ENCODE measurements at places on chromosomes 13 and 19.
A peak's percentile ranks its signal among the peaks of the same experiment; 100 is the strongest.

GRCh38 chr13:24161010-24161775, 673 bp downstream of the SPATA13 start:
- peak; percentile 62 for DNase-seq

DNA sequence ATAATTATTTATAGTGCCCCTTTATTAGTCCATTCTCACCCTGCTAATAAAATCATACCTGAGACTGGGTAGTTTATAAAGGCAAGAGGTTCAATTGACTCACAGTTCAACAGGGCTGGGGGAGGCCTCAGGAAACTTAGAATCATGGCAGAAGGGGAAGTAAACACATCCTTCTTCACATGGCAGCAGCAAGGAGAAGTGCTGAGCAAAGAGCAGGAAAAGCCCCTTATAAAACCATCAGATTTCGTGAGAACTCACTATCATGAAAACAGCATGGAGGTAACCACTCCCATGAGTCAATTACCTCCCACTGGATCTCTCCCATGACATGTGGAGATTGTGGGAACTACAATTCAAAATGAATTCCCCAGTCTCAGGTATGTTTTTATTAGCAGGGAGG, 89.9 kb upstream of the STARD13 start:
- no peak for DNase-seq

DNA sequence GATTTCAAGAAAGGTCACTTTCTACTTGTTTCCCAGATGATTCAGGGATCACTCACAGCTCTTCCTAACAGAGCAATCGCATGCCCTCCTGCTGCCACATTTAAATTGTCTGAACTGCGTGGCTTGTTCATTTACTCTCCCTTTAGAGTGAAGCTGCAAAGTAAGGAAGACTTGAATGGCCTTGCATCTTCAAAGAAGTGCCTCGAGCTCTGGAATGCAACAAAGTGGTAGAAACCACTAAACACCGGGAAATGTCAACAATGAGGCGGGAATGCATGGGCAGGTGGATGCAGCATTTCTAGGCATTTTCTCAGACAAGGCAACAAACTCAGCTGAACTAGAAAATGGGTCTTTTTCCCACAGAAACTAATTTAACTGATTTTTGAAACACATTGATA, 10.3 kb upstream of the DACH1 start:
- DNase-seq, result peak; percentile 95

DNA sequence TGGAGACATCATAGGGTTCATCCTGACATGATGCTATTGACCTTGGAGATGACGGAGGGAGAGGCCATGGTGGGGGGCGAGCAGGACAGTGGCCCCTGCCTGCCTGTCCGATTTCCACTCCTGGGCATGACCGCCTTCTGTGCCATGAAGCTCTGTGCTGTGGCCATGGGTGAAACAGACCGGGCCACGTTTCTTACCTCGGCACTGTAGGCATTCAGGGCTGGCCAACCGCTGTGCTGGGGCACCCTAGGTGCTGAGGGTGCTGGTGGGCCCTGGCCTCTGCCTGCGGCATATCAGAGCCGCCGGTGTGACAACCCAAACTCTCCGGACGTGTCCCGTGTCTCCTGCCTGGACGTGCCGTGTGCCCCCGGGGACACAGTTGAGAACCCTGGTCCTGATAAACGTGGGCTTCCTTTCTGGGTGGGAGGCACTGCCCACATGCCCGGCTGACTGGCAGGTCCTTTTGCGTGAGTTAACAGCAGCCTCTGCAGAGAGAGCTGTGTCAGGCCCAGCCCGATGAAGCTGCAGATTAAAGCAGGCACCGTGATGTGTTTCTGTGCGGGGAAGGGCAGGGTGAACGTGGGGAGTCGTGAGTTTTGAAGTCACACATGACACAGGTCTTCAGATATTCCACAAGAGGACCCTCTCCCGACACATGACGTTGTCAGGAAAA, 46.5 kb downstream of the TMEM255B start:
- no peak for DNase-seq

DNA sequence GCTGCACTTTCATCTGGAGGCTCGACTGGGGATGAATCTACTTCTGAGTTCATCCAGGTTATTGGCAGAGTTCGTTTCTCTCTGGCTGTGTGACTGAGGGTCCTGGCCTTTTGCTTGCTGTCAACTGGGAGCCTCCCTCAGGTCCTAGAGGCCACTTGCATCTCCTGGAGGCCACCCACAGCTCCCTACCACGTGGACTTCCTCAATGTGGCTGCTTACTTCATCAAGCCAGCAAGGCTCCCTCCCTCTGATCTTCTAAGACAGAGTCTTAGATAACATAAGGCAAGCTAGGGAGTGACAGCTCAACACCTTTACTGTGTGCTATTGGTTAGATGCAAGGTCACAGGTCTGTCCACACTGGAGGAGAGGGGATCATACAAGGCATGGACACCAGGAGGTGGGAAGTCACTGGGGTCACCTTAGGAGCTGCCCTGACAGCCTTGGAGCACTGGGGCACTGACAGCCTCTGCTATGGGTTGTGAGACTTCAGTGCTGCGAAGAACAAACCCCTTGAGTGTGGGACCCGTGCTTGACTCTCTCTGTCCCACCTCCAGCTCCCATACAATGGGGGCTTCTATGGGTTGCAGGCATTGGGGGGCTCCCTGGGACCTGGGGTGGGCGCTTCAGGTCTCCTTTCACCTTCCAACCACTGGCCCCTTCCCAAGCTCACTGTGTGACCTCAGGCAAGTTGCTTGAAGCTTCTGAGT, 5.3 kb downstream of the FAM187B start:
- DNase-seq, result peak; percentile 42

- DNase-seq, result peak; percentile 43
Measured at GRCh38 chr13:112839356-112840105, 129.5 kb upstream of the MCF2L start.

DNA sequence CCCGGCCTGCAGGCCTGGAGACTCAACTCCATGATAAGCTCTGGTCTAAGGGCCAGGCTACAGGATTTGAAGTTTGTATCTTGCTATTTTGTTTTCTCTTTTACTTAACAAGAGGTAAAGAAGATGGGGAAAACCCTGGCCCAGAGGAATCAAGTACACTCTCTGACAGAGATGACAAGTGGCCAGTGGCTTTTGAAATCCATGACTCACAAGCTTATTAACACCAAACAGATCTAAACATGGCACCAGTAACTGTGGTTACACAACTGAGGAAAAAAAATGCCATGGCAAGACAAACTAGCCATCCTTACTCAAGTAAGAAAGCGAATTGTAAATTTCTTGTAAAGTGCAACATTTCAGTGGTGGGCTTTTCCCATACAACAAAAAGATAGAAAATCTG, 72.6 kb upstream of the SERTM1 start:
- DNase-seq, result no peak

GRCh38 chr19:50047671-50048070, 21.9 kb downstream of the ZNF473 start:
- DNase-seq, result no peak

DNA sequence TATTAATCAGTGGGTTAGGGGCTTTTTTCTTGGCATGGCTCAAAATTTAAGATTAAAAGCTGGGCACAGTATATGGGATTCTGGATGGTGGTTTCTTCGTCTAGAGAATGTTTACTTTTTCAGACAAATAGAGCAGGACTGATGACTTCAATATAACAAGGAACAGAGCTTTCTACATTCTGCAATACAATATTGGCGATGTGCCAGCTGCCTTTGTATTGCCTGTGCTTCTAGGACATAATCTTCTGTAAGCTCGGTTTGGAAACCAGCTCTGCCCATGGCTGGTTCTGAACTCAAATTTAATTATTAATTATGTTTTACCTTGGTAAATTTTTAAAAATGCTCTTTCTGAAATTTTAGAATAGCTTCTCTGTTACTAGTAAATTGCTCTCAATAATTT, 139.1 kb upstream of the TRPC4 start:
- no peak for DNase-seq

GRCh38 chr13:40681341-40682146, 15.1 kb upstream of the FOXO1 start:
- DNase-seq, result peak; percentile 69

DNA sequence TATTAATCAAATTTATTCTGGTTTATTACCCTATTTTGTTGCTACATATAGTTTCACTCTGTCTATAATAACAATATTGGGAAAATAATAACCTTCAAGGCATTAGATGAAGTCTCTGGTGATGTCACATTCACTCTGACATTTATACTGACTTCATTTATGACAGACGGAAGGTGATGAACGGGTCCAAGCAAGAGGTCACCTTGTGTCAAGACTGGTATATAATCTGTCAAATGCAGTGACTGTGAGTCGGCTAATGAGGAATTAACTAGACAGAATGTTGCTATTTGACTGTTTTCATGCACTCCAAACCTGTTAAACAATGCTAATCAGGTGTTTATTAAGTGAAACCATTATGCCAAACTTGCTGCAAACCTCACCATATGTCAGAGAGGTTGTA, 800.5 kb upstream of the KLHL1 start:
- DNase-seq, result no peak

DNA sequence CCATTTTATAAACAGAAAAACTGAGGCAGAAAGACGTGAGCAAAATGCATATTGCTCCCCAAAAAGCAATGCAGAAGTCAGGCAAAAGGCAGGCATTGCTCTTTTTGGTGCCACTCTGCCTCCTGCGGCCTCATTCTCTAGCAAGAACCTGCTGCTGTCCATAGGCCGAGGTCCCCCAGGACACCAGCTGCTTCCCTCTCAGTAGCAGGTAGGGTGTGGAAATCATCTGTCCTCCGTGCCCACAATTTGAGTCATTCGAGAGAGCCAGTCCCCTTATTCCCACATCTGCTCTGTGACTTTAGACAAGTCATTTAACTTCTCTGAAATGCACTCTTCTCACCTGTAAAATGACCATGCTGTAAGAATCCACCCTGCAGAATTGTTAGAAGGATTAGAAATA, 50.0 kb downstream of the TNFRSF19 start:
- DNase-seq, result no peak

GRCh38 chr13:111251646-111252445, 68.6 kb upstream of the TEX29 start:
- peak; percentile 51 for DNase-seq

DNA sequence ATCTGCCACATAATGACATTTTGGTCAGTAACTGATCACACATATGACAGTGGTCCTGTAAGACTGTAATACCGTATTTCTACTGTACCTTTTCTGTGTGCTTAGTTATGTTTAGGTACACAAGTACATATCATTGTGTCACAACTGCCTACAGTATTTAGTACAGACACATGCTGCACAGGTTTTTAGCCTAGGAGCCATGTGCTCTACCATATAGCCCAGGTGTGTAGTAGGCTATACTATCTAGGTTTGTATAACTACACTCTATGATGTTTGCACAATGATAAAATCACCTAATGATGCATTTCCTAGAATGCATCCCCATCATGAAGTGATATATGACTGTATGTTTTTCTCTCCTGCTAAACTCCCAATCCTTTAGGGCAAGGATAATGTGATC, 61.2 kb upstream of the MIR17HG start:
- no peak for DNase-seq

DNA sequence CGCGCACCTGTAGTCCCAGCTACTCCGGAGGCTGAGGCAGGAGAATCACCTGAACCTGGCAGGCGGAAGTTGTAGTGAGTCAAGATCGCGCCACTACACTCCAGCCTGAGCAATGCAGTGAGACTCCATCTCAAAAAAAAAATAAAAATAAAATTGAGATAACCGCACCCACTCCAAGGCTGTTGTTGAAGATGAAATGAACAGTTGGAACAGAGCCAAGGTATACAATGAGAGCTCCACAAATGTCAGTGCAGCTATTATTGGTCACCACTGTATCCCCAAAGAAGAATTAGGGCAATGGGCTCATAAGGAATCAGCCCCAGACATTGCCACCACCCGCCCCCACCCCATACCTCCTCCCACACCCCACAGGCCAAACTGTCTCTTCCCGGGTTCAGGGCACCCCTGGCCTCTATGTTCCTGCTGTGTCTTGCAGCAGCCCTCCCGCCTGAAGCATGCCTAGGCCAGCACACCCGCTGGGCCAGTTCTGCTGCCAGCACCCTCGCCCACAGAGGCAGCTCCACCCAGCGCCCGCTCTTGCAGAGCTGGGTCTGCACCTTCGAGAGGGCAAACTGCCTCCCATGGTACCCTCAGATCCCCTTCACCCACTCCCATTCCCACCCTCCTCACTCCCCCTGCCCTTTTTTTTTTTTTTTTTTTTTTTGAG, 3.5 kb upstream of the S1PR5 start:
- DNase-seq, result no peak

DNA sequence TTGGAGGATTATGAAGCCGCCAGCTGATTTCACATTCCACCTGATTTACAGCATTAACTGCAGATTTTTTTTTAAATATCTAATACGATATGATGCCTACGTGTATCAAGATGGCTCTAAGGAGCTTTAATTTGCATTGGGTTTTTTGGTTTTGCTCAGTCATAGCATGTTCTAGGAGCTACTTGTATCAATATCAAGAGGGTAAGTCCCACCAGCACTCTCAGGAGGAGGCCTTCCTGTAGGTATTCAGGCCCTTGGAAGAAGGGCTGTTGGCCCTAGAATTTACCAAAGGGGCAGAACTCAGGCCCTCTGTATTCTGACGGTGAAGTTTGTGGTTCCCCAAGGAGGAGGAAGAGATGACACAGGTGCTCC, 97.2 kb upstream of the IPO5 start:
- DNase-seq, result no peak

DNA sequence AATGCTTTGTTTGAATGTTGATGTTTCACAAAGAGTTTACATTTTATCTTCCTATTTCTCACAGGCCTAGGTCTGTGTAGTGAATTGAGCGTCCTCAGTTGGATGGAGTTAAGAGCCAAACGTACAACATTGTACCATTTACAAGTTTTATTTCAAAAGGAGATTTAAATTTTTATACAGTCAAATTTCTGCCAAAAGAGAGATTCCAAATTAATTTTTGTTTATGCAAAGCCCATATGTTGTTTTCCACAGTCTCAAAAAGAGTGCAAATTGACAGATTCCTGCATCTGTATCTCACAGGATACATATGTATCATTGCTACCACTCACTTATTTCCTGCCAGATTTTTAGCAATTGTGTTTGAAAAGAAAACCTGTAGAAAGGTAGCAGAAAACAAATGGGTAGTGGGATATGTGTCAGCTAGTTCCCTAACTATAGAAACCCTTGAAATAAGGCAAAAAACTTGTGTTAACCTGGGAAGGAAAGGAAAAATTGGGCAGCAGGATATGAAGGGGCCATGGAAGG, 46.1 kb downstream of the DGKH start:
- DNase-seq, result no peak
